ENCODE measurements at places on chromosomes 2 and 18.

GRCh38 chr2:218899147-218899546 is 18.5 kb downstream of the WNT10A start:
- no peak for DNase-seq

GRCh38 chr18:79819968-79820351 is 22.2 kb downstream of the KCNG2 start:
- no peak for DNase-seq

DNA sequence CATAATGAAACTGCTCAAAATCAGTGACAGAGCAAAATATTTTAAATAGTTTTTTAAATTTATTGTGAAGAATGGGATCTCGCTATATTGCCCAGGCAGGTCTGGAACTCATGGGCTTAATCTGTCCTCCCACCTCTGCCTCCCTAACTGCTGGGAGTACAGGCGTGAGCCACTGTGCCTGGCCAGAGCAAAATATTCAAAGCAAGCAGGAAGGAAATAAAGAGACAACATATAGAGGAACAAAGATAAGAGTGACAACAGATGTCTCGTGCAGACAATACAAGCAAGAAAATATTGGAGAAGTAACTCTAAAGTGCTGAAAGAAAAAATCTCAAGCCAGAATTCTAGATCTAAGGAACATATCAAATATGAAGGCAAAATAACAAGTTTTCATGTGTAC is 5.0 kb upstream of the SCLY start:
- DNase-seq: no peak

DNA sequence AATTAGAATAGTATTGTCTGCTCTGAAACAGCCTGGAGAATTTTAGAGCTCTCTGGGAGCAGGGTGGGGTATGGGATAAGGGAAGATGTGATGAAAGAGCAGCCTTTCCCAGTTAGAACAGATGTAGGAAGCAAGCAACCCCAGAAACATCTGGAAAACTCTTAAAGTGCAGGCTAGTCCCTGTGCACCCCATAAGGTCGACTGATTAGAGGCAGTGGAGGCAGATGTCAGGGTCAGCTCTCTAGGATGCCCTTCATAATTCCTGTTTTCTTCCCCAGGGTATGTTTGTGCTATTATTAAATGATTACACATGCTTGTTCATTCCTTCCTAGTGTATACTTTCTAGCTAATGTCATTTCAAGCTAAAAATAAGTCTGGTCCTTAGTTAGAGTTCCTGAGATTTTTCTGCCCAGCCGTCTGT is 41.7 kb downstream of the PTPRM start:
- no peak for DNase-seq

DNA sequence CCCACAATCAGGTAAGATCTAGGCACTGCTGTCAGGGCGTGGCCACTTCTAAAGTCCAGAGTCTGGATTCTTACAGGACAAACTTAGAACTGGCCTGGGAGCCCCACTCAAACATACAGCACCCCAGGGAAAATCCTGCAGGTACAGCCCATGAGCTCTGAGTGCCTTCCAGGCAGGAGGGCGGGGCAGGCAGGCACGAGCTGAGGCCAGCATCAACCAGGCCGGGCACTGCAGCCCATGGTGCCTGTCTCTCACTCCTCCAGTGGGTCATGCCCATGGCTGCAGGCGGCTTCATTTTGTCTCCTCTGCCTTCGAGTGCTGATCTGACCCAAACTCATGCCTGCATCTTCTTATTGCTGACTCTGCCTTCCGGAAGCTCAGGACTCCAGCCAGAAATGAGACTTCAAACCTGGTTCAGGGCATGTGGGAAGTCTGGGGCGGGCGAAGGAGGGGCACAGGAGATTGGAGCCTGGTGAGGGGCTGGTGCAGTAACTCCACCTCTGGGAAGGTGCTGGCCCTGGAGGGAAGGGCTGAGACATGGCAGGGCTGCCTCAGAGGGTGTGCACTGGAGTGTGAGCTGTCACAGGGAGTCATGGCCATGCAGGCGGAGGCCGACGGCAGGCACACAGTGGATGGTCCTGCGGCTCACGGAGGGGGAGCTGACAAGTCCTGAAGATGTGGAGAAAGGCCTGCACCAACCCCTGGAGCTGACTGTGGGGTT is 40.5 kb downstream of the HS6ST1 start:
- no peak for DNase-seq

DNA sequence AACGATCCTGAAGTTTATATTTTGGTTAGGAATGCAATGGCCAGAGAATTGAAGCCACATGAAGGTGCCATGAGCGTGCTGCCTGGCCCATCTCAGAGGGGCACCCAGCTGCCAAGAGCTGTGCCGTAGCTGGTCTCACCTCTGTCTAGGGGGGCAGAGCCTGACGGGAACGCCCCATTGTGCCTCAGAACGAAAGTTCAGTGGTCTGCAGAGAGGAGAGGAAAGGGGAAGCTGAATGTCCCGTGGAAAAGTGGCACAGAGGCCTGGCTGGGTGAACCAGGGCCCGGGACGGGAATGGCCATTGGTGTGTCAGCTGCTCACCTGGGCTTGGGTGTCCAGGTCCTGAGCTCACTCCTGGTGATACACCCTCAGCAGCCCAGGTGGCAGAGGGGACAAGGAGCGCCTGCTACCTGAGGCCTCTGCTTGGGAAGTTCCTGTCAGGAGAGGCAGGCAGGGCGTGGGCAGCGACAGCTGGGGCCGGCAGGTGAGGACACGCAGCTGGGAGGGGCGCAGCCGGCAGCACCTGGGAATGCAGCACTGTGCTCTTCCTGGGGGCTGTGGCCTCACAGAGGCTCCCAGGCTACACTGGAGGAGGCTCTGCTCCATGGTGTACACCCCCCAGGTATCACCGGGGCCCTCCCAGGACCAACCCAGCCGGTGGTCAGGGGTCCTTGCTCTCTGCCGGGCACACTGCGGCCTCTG is 67.3 kb downstream of the PARD6G start:
- DNase-seq: peak; percentile 73

DNA sequence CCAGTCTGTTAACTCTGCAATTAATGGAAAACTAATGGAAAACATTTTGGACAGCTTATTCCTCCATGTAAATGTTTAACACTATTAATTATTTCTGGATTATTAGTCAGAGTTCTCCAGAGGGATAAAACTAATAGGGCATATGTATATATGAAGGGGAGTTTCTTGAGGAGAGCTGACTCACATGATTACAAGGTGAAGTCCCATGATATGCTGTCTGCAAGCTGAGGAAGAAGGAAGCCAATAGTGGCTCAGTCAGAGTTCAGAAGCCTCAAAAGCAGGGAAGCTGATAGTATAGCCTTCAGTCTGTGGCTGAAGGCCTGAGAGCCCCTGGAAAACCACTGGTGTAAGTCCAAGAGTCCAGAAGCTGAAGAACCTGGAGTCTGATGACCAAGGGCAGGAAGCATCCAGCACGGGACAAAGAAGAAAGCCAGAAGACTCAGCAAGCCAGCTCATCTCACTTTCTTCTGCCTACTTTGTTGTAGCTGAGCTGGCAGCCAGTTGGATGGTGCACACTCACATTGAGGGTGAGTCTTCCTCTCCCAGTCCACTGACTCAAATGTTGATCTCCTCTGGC is 136.0 kb downstream of the PTH2R start:
- DNase-seq: no peak
